ENCODE measurements at places on chromosomes 2 and 18.

DNA sequence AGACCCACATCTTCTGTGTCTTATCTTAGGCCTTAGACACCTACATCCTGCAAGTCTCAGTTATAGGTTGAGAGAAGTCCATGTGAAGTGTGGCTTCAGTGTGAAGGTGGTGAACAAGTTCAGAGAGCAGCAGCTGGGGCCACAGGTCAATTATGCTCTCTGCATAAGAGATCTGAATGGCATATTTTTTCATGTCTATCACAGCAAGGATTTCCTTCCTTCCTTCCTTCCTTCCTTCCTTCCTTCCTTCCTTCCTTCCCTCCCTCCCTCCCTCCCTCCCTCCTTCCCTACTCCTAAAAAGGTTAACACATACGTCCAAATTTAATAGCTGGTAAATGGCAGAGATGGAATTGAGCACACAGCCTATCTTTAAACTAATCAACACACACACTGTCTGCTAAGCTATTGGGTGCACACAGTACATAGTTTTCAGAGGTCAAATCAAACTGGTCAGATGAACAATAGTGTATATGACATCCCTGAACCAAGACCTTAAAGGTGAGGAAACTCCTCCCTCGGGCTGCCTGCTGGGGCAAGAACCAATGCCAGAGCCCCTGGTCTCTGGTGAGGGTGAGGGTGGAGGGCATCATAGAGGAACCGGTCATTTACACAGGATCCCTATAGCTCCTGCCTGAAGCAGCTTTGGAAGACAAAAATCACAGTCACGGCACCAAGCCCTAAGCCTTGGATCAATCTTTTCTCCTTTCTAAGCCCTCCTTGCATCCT, 240.9 kb downstream of the ICOS start:
- no peak for DNase-seq

DNA sequence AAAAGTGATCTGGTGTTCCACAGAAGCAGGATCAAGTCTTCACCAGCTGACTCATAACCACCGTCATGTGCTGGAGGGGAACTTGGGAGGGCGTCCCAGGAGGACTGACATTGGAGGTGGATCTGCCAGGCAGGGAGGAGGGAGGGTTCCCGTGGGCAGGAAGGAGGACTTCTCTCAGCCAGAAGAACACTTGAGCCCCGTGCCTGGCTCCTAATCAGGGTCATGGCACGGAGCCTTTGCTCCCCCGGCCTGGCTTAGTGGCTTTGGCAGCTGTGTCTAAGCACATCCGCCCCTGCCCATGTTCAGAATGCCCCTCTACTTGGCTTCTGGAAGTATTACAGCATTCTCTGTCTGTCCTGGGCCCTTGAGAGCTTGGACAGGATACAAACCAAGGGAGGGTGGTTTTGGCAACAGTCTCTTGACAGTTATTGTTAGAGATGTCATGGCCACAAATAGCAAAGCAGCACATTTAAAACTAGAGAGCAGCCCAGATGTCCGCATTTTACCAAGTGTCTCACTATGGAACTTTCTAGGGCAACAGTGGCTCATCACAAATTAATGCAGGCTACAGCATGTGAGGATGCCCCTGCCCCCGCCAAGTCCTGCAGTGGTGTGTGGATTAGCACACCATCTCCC, 11.5 kb downstream of the PPP1R7 start:
- no peak for DNase-seq

DNA sequence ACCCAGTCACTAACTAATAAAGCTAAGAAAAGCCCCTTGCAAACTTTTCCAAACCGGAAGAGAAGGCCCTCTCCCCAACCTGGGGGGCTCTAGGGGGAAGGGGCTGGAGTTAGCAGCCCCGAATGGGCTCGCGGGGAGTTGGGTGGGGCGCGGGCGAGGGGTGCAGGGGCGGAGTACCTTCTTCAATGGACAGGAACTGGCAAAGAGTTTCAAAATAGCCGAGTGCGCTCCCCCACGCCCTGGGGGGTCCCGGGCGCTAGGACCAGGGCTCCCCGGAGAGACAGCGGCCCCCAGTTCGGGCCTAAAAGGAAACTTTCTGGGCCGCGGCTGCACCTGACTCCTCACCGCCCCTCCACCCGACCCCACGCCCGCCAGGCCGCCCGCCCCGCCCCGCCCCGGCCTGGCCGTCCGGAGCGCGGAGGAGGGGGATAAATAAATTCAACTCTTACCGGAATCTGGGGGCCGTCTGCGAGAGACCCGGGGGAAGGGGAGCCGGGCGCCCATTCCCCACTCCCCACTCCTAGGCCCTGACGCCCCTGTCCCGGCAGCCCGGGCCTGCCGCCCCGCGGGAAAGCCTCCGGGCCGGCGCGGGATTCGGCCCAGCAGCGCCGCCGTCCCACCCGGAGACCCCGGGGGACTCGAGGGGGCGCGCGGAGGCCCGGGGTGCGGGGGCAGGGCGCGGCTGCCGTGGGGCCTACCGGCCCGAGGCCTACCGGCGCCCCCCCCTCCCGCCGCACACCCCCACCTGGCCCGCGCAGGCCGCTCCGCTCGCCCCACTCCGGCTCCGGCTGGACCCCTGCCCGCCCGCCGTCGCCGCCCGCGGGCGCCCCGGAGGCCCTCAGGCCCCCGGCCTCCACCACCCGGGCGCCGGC, 868 bp downstream of the INO80D start:
- DNase-seq = no peak

- DNase-seq = no peak
These were observed 28.6 kb downstream of the TGFA start for GRCh38 chr2:70525032-70525431.

DNA sequence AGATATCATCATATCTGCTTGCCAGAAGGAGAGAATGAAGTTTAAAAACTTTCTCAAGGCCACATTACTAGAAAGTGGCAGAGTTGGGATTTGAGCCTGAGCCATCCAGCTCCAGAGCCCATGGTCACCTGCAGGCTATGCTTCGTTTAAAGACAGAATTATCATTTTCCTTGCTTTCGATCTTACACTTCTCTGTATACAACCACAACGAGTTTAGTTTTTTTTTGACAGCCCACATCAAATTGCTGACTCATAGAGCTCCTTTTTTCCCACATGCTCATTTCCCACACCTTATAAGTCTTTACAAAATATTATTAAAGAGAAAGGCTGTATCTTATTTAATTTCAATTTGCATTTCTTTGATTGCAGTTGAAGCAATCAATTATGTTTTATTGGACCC, 6.5 kb downstream of the PLEK start:
- DNase-seq = no peak

GRCh38 chr2:236601316-236602202, 31.9 kb downstream of the ACKR3 start:
- DNase-seq = no peak

GRCh38 chr2:236085647-236086046, 82.5 kb downstream of the GBX2 start:
- DNase-seq = no peak

GRCh38 chr18:78430131-78430758, 549.4 kb upstream of the SALL3 start:
- DNase-seq = peak; percentile 91

GRCh38 chr2:185456517-185456916, 282.1 kb upstream of the FSIP2 start:
- DNase-seq = no peak

GRCh38 chr2:138502255-138503086, 901 bp downstream of the SPOPL start:
- DNase-seq = peak; percentile 17

DNA sequence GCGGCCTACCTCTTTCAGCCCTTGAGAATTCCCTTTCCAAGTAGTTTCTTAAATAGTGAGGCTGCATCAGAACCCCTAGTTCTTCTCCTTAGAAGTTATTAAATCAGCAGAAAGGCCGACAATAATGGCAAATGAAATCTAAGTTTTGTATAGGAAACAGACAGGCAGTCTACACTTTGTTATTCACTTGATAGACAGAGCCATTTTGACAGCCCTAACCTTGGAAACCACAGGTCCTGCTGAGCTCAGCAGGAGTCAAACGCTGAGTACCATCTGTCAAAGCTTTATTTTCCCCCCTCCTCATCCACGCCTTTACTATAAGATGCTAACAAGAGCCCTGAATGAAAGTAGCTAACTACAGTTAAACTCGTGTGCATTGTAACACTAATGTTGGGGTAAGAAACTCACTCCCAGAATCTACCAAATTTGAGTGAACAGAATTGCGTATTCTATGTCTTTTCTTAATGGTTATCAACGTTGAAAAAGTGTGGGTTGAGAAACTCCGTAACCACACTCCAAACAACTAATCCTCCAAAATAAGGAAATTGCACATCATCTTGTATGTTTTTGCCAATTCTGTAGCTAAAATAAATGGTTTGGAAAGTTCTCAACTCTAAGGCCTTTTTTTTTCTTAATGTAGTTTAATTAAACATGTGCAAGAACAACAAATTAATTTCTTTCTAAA, 90.6 kb upstream of the EFEMP1 start:
- no peak for DNase-seq

DNA sequence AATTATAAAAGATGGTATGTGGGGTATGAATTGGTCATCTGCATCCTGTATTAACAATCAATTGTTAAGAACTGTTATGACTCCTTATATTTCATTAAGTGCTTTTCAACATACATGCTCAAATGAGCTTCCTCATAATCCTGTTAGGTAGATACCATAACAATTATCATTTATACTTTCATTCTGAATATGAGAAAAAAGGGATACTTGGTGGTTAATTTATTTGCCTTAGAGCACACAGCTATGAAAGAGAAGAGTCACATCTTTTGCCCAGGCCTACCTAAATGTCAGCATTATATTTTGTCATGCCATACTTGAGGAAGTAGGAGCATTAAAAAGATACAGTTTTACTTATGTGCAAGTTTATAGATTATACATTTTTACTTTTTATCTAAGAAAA, 169.6 kb downstream of the TCF4 start:
- no peak for DNase-seq

DNA sequence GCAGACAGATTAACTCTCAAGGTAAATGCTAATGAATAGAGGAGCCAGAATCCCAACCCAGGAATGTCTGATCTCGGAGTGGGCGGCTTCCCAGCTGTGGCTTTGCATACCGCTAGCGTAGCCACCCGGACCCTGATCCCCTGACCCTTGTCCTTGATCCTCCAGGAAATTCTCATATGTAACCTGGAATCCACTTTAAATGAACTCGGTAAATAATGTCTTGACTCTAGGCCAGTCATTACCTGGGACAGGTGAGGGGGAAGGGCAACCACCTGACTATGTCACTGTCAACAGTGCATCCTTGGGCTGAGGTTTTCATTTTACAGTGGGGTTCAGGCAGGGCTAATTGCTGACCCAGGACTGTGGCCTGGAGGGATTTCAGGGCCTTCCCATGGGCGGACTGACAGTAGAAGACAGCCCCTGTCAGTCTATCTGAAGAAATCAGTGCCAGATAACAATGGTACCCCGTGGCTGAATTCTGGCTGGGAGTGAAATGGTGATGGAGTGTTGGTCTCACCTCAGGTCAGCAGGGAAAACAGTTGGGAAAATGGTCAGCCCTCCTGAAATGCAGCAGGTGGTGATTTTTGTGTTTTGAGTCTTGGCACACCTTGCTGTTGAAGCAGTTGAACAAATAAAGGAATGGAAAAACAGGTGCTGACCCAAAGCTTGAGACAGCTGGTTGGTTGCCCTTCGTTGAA, 9.6 kb downstream of the ACKR3 start:
- no peak for DNase-seq

- DNase-seq = no peak
These were observed 16.4 kb downstream of the TCF23 start for GRCh38 chr2:27164960-27165763.

- DNase-seq = no peak
These were observed 1.9 kb downstream of the GLB1L start for GRCh38 chr2:219243291-219243761.

DNA sequence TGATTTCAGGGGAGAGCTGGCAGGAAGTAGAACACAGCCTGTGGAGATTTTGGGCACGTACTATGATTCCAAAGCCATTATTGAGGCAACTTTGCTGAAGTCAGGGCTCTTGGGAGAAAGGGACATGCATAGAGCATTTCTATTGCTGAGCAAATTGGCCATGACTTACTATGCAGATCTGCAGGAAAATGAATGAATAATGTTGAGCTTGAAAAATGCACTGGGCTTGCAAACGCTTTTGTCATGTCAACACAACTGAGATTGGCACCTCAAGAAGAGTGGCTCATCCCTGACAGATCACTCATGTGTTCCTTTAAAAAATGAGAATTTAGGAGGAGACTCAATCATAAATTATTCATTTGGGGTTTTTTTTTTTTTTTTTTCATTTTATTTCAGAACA, 230.5 kb downstream of the MBD2 start:
- DNase-seq = no peak

GRCh38 chr18:70329071-70329470, 40.2 kb downstream of the SOCS6 start:
- no peak for DNase-seq

DNA sequence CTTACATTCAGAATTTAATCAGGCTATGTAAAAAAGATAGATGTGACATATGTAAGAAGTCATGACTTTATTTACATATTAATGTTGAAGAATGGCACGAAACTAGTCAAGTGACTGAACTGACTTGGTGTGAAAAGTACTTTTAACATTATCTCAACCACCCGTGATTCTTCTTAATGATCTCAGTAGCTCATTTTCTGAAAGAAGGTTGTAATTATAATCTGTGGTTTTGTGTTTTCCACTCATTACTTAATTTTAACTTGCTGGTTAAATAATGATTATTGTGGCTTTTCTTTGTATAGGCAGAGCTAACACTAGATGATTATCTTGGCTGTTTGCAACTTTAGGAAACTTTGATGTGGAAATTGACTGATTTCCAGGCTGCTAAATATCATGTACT, 18.5 kb downstream of the KCNJ13 start:
- DNase-seq = no peak

DNA sequence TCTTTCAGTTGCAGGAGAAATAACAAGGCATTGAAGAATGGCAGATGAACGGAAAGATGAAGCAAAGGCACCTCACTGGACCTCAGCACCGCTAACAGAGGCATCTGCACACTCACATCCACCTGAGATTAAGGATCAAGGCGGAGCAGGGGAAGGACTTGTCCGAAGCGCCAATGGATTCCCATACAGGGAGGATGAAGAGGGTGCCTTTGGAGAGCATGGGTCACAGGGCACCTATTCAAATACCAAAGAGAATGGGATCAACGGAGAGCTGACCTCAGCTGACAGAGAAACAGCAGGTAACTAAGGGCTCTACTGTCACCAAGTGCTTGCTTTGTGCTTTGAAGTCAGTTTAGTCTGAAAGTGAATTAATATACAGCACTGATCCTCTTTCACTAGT, 118.5 kb upstream of the UNC80 start:
- DNase-seq = no peak

DNA sequence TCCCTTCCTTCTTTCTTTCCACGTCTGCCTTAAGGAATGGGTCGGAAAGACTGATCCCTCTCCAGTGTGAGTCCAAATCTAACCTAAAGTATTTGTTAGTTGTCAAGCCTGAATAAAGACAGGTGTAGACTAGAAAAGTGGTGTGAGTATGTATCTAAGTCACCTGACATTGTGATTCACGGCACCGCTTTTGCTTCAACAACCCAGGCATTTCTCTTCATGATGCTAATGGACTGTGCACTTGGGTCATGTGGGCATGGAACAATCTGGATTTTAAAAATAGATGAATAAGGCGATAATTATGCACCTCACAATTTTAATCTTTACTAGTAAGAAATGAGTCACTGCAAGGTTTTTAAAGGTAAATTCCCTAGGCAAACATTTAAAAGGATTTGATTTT, 107.5 kb downstream of the LIPG start:
- no peak for DNase-seq

All from NCI-H1105 (cell line).